Aortic smooth muscle cell (primary cell): ENCODE measurements at places on chromosomes 6 and 20. TPM values are rescaled to one million over a fixed set of nuclear protein-coding genes. Genes with fewer than 3 reads are reported as not detected.

The LY6G6D gene
- not detected in 2 replicates for total RNA-seq

The OR12D3 gene
- total RNA-seq, result not detected in 2 replicates

The ALDH8A1 gene
- 0.50 and 0.92 TPM in 2 replicates for total RNA-seq

The HLA-DOA gene
- not detected in 2 replicates for total RNA-seq

The HLA-DQA2 gene
- total RNA-seq, result not detected in 2 replicates

The TUBB2B gene
- 1.4 and 2.1 TPM in 2 replicates for total RNA-seq

The KIF25 gene
- total RNA-seq, result not detected in 2 replicates

The RAB44 gene
- total RNA-seq, result under 0.01 TPM in 1 of 2 replicates, not detected in the other

The ID1 gene
- 189 and 395 TPM in 2 replicates for total RNA-seq

The CTCFL gene
- total RNA-seq, result not detected in 2 replicates

The CST11 gene
- not detected in 2 replicates for total RNA-seq

The USP49 gene
- total RNA-seq, result 1.3 and 2.1 TPM in 2 replicates
